Muscle of leg (tissue), 16 donors: ENCODE measurements at places on chromosomes 4 and X.

DNA sequence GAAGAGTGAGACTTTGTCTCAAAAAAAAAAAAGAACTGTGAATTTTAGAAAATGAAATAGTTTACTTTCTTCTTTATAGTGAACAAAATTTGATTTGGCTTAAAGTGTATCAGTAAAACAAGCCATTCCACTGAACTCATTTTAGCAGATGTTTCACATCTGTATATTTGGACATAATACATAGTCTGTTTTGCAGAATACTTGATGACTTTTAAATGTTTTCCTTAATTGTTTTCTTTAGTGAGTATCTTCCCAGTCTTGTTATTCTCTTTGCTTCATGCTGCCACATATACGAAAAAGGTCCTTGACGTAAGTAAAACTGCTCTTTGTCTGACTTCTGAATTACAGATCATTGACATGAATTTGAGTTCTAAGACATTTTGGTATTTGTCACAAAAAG, 8.3 kb downstream of the TMEM33 start:
- peak; percentile 41 for DNase-seq

GRCh38 chr4:177810220-177810619, 368.0 kb upstream of the AGA start:
- DNase-seq, result no peak

- no peak for DNase-seq
These were observed 364.2 kb downstream of the ADAM29 start for GRCh38 chr4:175282407-175282806.

- no peak for DNase-seq
These were observed 4.4 kb upstream of the ZFP92 start for GRCh38 chrX:153406903-153407302.

DNA sequence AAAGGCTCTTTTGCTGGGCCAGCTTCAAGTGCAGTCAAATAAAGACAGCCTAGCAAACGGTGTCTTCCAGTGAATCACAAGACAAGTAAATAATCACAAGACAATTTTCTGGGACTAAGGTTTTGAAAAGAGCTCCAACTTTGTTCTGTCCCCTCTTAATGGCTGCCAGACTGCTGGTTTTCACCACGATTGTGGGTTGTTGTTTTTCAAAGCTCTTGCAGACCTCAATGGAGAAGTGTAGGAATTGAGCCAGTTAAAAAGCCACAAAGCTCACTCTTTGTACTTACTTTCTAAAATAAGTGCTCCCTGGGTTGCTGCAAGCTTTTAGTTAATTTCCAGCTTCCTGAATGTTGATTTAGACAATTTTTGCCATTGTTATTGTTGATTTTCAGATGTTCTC, 405.8 kb upstream of the HTR2C start:
- no peak for DNase-seq

DNA sequence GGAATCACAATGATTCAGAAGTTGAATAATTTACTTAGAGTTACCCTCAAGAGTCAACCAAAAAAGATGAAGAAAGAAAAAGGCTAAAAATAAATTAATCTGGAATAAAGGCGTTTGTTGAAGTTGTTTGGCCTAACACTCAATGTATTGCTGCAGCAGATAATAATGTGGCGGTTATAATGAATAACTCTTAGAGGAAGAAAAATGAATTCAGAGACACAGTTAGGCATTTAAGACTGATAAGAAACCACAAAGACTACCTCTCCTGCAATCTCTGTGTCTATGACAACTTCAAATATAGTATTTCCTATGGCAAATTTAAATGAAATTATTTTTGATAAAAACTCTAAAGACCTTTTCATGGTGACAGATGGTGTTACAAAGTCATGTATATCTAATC, 1369.1 kb upstream of the AGA start:
- DNase-seq, result no peak

- no peak for DNase-seq
These were observed 183.3 kb downstream of the DCLK2 start for GRCh38 chr4:150261571-150261970.

- DNase-seq, result no peak
These were observed 11.3 kb upstream of the RTL5 start for GRCh38 chrX:72142794-72143608.

- DNase-seq, result peak; percentile 72
These were observed 198.0 kb downstream of the CBR4 start for GRCh38 chr4:168811786-168812651.

- DNase-seq, result no peak
These were observed 543.8 kb upstream of the SLIT2 start for GRCh38 chr4:19707876-19708275.

DNA sequence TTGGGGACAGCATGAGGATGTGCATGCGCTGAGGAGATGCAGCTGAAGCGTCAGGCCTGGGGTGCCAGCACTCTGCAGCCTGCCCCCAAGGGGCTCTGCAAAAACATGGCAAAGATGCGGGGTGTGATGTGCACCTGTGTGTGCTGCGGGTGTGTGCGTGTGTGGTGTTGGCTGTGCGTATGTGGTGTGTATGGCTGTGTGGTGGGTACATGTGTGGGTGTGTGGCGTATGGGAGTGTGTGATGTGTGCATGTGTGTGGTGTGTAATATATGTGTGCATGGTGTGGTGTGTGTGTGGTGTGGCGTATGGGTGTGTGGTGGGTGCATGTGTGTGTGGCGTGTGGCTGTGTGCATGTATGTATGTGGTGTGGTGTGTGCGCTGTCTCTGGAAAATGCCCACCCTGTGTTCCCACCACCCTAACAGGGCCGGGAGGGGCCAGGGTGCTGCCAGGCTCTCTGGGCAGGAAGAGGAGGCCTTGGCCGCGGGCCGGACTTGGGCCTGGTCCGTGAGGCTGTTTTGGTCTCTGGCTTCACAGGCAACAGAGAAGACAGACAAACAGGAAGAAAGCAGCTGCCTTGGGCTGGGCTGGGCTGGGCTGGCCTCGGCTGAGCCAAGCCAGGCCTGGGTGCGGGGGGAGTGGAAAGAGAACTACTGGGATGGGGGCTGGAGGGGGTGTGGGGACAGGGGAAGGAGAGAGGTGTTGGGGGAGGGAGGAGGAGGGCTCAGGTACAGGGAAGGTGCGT, 1.1 kb upstream of the AVPR2 start:
- DNase-seq, result peak; percentile 49

DNA sequence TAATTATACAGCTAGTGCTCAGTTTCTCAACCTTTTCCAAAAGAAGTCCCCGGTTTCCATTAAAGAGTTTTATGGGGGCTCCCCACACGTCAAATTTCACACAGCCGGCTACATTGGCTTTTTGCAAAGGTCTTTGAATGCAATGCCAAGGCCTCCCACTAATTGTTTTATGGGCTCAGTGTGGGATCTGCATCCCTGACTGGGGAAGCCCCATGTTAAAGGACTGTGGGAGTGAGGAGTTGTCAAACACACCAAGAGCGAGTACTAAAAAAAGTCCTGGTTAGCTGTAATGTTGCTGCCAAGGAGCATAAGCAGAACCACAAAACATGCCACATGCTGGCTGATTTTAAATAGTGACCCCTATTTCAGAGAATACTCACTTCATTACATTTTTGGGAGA, 162.6 kb downstream of the BMPR1B start:
- DNase-seq, result no peak

- peak; percentile 51 for DNase-seq
These were observed 15.2 kb upstream of the PACRGL start for GRCh38 chr4:20684852-20685763.

- no peak for DNase-seq
These were observed 249.2 kb downstream of the MID1IP1 start for GRCh38 chrX:39050427-39050826.

- no peak for DNase-seq
These were observed 36.2 kb upstream of the ATP6AP2 start for GRCh38 chrX:40544343-40545266.

DNA sequence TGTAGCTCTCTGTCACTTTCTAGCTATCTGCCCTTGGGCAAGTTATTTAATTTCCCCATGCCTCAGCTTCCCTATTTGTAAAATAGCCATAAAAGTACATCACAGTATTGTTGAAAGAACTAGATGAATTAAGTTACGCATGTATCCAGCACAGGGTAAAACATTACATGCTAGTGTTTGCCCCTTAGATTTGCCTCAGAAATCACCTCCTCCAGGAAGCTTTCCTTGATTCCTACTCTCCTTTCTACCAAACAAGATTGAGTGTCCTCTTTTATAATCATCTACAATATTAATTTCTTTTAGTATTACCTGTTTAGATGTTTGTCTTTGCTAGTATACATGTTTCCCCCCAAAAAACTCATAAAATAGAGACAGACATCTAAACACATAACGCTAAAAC, 369.5 kb downstream of the GBA3 start:
- DNase-seq, result no peak

DNA sequence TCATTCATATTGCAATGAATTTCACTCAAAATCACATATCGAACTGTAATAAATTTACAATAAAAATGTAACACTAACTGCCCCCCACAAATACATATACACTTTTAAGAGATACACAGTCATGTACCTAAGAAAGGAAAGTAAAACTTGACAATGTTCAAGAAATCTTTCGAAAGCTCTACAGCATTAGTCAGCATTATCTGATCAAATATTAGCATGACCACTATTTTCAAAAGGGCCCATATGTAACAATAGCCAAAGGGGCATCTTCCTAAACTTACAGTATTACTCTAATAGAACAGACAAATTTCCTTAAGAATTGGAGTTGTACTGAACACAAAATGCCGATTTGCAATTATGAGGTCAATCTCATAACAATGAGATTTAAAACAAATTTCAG, 51.8 kb downstream of the STX18 start:
- no peak for DNase-seq

DNA sequence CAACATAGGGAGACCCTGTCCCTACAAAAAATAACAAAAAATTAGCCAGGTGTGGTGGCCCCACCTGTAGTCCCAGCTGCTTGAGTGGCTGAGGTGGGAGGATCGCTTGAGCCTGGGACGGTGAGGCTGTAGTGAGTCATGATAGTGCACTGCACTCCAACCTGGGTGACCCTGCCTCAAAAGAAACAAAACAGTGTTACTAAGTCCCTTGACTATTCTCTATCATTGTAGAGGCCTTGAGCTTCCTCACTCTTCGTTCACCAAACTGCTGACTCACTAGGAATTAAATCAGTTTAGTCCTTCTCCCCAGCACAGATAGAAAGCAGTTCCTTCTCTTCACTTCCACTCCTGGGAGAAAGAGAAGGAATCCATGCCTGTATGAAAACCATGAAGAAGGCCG, 14.5 kb downstream of the CDS1 start:
- DNase-seq, result peak; percentile 21

- peak; percentile 9 for DNase-seq
These were observed 134.1 kb downstream of the OR13H1 start for GRCh38 chrX:131677655-131678628.

DNA sequence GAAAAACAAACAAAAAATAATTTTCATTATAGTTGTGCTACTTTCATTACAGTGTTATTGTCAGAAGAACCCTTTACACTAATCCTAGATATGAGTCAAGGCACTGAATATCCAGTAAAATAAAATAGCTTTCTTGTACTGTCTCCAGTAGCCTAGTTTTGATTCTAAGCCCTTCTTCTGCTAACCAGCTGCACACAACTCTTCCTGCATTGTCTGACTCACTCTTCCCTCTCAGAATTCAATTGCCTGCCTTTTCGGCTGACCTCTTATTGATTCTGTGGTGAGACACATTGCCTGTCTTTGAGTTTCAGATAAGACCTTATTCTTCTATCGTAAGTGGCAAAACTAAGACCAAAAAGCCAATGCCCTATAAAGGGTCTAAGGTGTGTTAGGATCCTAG, 26.7 kb upstream of the PCDH18 start:
- peak; percentile 7 for DNase-seq
